ENCODE measurements at places on chromosomes 7 and 10. TPM values are rescaled to one million over a fixed set of nuclear protein-coding genes. Genes with fewer than 3 reads are reported as not detected.
A peak's percentile ranks its signal among the peaks of the same experiment; 100 is the strongest.

GRCh38 chr10:103367379-103367781 lies 396 bp upstream of the TAF5 start:
- DNase-seq: no peak

- DNase-seq: no peak
Observed at GRCh38 chr10:132417957-132418441, 21.0 kb downstream of the PWWP2B start.

DNA sequence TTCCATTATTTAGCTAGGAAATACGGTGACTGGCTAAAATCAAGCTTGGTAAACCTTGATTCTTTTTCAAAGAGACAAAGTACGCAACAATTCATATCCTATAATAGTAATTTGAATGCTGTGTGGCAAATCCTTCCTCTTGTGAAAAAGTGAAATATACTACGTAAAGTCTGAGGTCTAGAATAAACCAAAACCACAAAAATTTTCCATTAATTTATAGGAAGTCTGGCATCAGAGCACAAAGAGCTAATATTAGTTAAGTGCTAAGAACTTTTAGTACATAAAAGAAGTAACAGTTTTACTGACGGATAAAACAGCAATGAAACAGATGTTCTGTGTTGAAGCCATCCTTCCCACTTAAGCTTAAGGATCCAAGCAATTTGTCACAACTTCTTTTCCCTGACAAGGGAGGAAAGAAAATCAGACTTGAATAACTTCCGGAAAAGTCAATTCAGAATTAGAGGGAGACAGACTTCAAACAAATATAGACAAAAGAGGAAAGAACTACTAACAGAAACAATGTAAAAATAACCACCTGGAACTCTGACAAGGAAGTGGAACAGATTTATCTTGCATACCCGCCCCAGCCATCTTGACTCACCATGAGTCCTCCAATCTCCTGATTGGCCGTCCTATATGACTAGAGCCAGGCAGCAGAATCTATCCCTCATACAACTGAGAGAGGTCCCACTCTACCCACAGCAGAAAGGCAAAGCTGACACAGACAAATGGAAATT lies 34.6 kb downstream of the RHEB start:
- DNase-seq: peak; percentile 55

DNA sequence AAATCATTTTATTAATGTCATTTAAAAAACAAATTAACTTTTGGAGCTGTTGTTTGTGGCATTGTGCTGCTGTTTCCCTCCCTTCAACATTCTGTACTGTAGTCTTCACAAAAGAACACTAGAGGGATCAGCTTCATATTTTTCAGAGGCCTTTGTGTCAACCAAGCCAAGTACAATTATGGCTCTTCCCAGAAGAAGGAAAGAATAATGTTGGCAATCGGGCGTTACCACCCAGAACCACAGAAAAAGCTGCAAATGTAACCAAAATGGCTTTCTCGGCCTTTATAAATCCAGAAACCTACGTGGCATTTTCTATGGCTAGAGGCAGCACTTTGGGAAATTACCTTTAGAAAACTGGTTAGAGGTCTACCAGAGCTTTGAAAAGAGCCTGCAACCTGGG lies 98.8 kb upstream of the COL1A2 start:
- DNase-seq: peak; percentile 26

- DNase-seq: no peak
Observed at GRCh38 chr7:10648289-10648688, 325.4 kb upstream of the PHF14 start.

- no peak for DNase-seq
Observed at GRCh38 chr10:21825345-21825744, 178.2 kb downstream of the DNAJC1 start.

Gene GPR141
- not detected for total RNA-seq

Gene OLAH
- 1.8 TPM for total RNA-seq

Gene PAPOLB
- not detected for total RNA-seq

Gene LLCFC1
- total RNA-seq: not detected

- DNase-seq: no peak
Observed at GRCh38 chr7:8121243-8121642, 140.7 kb downstream of the ICA1 start.

Gene NUP205
- total RNA-seq: 27.3 TPM

Gene AKR1D1
- not detected for total RNA-seq

DNA sequence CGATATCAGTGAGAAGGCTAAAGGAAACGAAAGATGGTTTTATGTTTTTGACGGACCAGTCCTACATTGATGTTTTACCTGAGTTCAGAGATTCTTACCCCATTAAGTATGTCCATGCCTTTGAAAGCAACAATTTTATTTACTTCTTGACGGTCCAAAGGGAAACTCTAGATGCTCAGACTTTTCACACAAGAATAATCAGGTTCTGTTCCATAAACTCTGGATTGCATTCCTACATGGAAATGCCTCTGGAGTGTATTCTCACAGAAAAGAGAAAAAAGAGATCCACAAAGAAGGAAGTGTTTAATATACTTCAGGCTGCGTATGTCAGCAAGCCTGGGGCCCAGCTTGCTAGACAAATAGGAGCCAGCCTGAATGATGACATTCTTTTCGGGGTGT lies 27.7 kb downstream of the MET start:
- DNase-seq: no peak

Gene TECPR1
- 1.6 TPM for total RNA-seq

DNA sequence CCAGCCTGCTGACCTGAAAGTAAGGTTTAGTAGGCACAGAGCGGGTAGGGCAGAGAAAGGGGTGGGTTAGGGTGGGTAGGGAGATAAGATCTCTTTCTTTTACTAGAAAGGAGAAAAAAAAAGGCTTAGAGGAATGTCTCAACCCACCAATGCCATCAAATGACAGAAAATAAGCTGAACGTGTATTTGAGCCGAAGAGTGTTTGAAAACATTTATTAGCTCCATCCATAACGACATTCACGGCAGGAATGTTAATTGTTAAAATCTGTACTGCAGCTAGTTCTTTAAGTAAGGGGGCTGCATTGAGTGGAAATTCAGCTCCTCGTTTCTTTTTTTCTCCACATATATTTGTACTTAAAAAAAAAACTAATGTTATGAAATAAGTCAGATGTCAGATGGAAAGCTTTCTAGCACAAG lies 63.7 kb upstream of the ARID5B start:
- DNase-seq: peak; percentile 81

DNA sequence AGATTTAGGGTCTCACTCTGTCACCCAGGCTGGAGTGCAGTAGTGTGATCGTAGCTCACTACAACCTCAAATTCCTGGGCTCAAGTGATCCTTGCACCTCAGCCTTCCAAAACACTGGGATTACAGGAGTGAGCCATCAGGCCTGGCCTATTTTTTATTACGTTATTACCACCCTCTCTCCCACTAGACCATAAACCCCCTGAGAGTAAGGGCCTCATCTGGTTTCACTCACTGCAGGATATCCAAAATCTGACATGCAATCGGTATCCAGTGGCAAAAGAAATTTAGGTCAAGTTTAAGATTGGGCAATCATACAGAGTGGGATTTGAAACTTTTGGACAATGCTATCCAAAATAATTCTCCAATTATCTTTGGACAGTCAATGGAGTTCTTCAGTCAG lies 117.0 kb upstream of the NEBL start:
- no peak for DNase-seq

Gene ZNF804B
- total RNA-seq: not detected

Gene CCDC172
- not detected for total RNA-seq

Gene BMPER
- total RNA-seq: not detected

Gene RPEL1
- not detected for total RNA-seq

- DNase-seq: no peak
Observed at GRCh38 chr10:122077311-122077875, 88.4 kb downstream of the TACC2 start.

DNA sequence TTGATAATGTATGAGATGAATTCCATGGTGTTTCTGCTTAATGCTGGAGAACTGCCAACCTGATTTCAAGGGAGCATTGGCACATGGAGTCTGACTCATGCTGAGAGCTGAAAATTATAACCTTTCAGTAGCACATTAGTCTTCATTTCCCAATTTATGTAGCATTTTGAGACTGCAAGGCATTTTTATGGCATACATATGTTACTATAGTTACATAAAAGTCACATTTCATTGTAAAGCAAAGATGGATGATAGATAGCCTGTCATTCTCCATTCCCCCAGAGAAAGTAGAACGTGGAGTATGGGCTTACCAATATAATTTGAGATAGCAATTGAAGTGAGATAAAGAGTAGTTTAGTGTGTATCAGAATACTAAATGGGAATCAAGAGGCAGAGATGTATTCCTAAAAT lies 103.1 kb downstream of the SLC16A9 start:
- DNase-seq: no peak

Gene CLDN4
- total RNA-seq: 414 TPM

- DNase-seq: no peak
Observed at GRCh38 chr7:94241402-94241925, 153.2 kb upstream of the COL1A2 start.

Gene PAX4
- not detected for total RNA-seq

DNA sequence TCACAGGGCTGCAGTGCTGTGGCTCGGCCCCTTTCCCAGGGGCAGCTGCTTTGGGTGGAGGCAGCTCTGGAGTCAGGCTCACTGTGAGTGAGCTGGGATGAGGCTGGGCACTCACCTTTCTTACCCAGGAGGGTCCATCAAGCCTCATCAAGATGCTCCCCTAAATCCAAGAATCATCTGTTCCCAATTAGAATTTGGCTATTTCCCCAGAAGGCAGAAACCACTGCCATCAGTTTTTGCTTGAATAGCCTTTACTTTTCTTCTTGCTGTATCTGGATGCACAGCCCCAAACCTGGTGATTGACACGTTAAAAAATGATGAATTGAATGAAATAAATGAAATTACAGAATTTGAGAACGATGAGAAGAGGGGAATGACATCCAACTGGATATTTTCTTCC lies 74.3 kb upstream of the LYZL1 start:
- no peak for DNase-seq

GRCh38 chr10:78749200-78749599 lies 319.6 kb upstream of the ZMIZ1 start:
- no peak for DNase-seq

Gene GLRX3
- total RNA-seq: 332 TPM

- DNase-seq: no peak
Observed at GRCh38 chr7:151925446-151926335, 30.6 kb upstream of the GALNTL5 start.
